ENCODE measurements at places on chromosomes 1 and 21. TPM values are rescaled to one million over a fixed set of nuclear protein-coding genes. Genes with fewer than 3 reads are reported as not detected.

Gene RAP1GAP
- not detected for total RNA-seq

Gene ERMAP
- total RNA-seq = 5.1 TPM

Gene SLFNL1
- total RNA-seq = 0.57 TPM

Gene CFAP57
- 0.26 TPM for total RNA-seq

Gene CLEC20A
- total RNA-seq = not detected

Gene BSND
- not detected for total RNA-seq
